Activated T-helper 2 cell treated with anti-CD3 and anti-CD28 coated beads, Interferon-gamma antibody, Interleukin-2, Interleukin-4, amounts not matched to agents 10 μg/mL and 5 μg/mL and 100 μg/mL, durations not matched to agents 14 hours and 24 hours and 36 hours (primary cell): ENCODE measurements at places on chromosomes 11 and 22. TPM values are rescaled to one million over a fixed set of nuclear protein-coding genes. Genes with fewer than 3 reads are reported as not detected.

The IFITM2 gene
- 680 and 689 TPM in 2 replicates for total RNA-seq

The SYT9 gene
- not detected in 2 replicates for total RNA-seq

The VSIG10L2 gene
- not detected in 2 replicates for total RNA-seq

The NUP50 gene
- 150 and 165 TPM in 2 replicates for total RNA-seq

The THY1 gene
- 35.2 and 37.3 TPM in 2 replicates for total RNA-seq

The OLFML1 gene
- total RNA-seq: not detected in 2 replicates

The TNNI2 gene
- 0.27 TPM in 1 of 2 replicates, not detected in the other for total RNA-seq

The NELL1 gene
- 0.07 TPM in 1 of 2 replicates, not detected in the other for total RNA-seq

The MUC2 gene
- total RNA-seq: not detected in 2 replicates

The SNX32 gene
- total RNA-seq: 0.64 and 0.96 TPM in 2 replicates

The APOL4 gene
- 0.48 and 0.52 TPM in 2 replicates for total RNA-seq

The DAGLA gene
- 0.07 TPM in 2 replicates for total RNA-seq

The KCTD14 gene
- total RNA-seq: 0.23 and 0.34 TPM in 2 replicates

The P2RX6 gene
- 0.07 TPM in 1 of 2 replicates, not detected in the other for total RNA-seq

The FIBIN gene
- total RNA-seq: not detected in 2 replicates

The OR52A1 gene
- total RNA-seq: not detected in 2 replicates

The GRIK4 gene
- total RNA-seq: not detected in 2 replicates

The NOL12 gene
- 55.4 and 60.6 TPM in 2 replicates for total RNA-seq

The UBQLN3 gene
- total RNA-seq: not detected in 2 replicates

The NCAPD3 gene
- 98.2 and 99.9 TPM in 2 replicates for total RNA-seq

The CRYBB3 gene
- total RNA-seq: 0.21 and 0.23 TPM in 2 replicates

The GUCY1A2 gene
- 0.02 TPM in 1 of 2 replicates, not detected in the other for total RNA-seq

The CHCHD10 gene
- total RNA-seq: 108 and 111 TPM in 2 replicates

The TH gene
- total RNA-seq: not detected in 2 replicates

The SPDYC gene
- not detected in 2 replicates for total RNA-seq

The RASSF10 gene
- not detected in 2 replicates for total RNA-seq

The MISFA gene
- total RNA-seq: 2.0 and 3.0 TPM in 2 replicates

The CHST1 gene
- 0.34 and 0.51 TPM in 2 replicates for total RNA-seq

The C22orf15 gene
- total RNA-seq: 0.23 and 0.52 TPM in 2 replicates

The LIN7C gene
- total RNA-seq: 29.6 and 31.0 TPM in 2 replicates

The ZNF215 gene
- 5.1 and 6.7 TPM in 2 replicates for total RNA-seq

The PRR33 gene
- 0.05 TPM in 1 of 2 replicates, not detected in the other for total RNA-seq

The MIF gene
- total RNA-seq: 1,309 and 1,313 TPM in 2 replicates

The KCNK4 gene
- not detected in 2 replicates for total RNA-seq

The IL18 gene
- total RNA-seq: 1.5 and 1.7 TPM in 2 replicates

The MOGAT2 gene
- not detected in 2 replicates for total RNA-seq

The ABCC8 gene
- total RNA-seq: 0.30 TPM in 1 of 2 replicates, not detected in the other

The APOL1 gene
- 28.5 and 31.5 TPM in 2 replicates for total RNA-seq

The TMPRSS13 gene
- 2.7 and 5.3 TPM in 2 replicates for total RNA-seq

The MAJIN gene
- not detected in 2 replicates for total RNA-seq

The EXPH5 gene
- total RNA-seq: 1.2 and 1.8 TPM in 2 replicates

The CTTN gene
- 33.4 and 34.9 TPM in 2 replicates for total RNA-seq

The FZD4 gene
- total RNA-seq: 0.11 and 0.16 TPM in 2 replicates

The GTF2H1 gene
- 51.4 and 54.3 TPM in 2 replicates for total RNA-seq

The OR5B17 gene
- total RNA-seq: not detected in 2 replicates

The WBP2NL gene
- total RNA-seq: 1.3 and 1.6 TPM in 2 replicates

The C11orf86 gene
- not detected in 2 replicates for total RNA-seq

The SOX6 gene
- 0.34 TPM in 1 of 2 replicates, not detected in the other for total RNA-seq

The CASP1 gene
- total RNA-seq: 11.6 and 13.5 TPM in 2 replicates

The FANCF gene
- total RNA-seq: 17.8 and 18.2 TPM in 2 replicates

The RGL4 gene
- total RNA-seq: 4.9 and 5.7 TPM in 2 replicates

The MS4A1 gene
- total RNA-seq: 0.25 and 0.37 TPM in 2 replicates

The CDHR5 gene
- not detected in 2 replicates for total RNA-seq
